SW 1271 (cell line): ENCODE measurements at places on chromosomes 1 and 21.

GRCh38 chr1:67495327-67495726 is 65.1 kb upstream of the SERBP1 start:
- DNase-seq = no peak

DNA sequence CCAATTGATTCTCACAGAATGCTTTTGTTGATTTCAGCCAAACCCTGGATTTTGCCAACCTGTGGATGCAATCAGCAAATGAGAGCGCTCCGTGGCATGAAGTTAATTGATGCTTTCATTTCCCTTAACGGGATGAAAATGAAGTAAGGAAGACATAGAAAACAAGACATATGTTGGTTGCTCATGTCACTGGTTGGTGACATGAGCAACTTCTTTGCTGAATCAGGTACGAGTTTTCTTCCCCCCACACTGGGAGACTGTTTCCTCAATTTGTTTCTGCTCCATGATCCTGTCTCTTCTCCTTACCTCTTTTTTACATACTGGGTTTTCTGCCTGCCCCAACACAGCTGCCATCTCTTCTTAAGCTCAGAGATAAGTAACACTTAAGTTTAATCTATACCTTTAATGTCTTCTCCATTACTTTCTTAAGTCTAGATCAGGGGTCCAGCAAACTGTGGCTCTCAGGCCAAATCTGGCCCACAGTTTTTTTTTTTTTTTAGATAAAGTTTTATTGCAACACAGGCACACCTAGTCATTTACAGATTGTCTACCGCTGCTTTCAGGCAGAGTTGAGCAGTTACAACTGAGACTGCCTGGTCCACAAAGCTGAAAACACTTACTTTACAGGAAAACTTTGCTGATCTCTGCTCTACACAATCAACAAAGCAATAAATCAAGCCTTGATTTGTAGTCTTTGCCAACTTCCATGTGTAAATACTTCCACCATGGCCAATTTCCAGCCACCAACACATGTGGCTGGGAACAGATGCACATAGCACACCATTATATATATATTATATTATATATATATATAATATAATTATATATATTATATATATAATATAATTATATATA is 13.3 kb downstream of the GPR157 start:
- no peak for DNase-seq

DNA sequence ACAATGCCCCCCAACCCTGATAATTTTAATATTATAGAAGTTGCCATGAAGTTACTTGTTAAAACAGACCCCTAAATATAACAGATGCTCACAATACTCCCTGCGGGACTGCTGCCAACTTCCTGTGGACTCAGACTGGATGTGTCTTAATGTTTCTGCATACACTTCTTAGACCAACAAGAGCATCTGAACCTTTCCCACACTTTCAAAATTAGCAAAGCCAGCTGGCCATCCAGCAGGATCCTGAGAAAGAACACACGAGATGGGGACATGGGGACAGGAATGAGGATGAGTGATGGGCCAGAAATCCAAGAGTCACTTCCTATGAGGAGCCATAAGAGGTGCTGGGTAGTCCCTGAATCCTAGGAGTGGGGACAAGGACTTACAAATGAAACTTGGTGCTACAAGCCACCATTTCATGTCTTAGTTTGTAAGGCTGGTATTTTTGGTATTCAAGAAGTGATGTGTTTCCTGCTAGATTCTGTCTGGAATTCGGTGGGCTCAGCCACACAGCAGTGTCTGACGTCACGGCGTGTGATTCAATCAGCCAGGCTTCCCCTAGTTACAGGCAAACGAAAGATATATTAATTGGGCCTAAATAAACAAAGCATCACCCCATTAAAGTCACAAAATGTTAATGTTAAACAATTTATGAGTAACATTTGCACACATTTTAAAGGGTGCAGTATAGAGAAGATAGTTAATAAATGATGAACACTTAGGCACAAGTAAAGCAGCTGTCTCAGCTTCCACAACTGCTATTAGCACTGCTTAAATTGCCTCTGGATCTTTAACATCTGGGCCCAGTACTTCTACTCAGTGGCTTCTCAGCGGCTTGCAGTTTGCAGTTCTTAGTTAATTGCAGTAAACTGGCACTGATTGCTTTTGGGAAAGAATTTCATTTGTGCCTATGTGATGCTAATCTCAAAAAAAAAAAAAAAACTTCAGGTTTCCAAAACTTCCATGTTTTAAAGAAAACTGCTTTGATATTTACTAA is 41.2 kb upstream of the RGS8 start:
- DNase-seq = no peak

GRCh38 chr1:15826810-15827507 is 19.5 kb upstream of the UQCRHL start:
- no peak for DNase-seq

DNA sequence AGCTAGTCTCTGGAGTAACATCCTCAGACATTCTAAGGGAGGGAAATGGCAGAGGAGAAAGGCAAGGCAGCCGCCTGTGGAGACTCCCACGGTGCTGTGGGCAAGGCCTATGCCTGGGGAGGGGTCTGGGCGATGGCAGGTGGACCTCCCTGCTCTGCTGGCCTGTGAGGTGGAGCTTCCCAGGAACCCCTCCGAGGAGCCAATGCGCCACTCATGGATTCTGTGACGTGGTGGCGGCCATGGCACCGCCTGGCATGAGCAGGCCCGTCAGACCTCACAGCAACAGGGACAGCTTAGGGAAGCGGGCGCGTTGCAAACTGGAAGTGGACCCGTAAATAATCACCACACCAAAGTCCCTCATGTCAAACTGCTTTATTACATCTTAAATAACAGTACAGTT is 6.7 kb upstream of the NADK start:
- DNase-seq = no peak

- DNase-seq = no peak
Observed at GRCh38 chr1:12556368-12556930, 61.6 kb downstream of the DHRS3 start.

DNA sequence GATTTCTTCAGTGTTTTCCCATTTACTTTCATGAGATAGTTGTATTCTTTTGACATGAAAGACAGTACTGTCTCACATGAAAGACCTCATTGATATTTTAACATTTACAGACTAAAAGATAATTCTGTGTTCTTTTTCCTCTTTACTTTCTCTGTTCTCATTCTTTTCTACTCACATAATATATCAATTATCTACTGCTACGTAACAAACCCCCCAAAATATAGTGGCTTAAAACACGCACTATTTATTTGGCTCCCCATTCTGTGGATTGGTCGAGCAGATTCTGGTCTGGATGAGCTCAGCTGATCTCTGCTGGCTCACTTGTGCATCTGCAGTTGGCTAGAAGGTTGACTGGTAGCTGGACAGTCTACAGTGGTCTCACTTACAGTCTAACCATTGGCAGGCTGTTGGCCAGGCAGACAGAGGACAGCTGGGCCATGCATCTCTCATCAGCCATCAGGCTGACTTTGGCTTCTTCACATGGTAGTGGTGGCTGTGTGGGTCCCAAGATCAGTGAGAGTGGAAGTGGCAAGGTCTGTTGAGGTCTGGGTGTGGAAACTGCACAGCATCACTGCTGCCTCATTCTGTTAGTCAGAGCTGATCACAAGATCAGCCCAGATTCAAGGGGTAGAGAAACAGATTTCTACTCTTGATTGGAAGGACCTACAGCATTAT is 63.2 kb downstream of the MPZL1 start:
- DNase-seq = no peak

GRCh38 chr1:228528612-228529011 is 41.4 kb downstream of the RNF187 start:
- DNase-seq = no peak

DNA sequence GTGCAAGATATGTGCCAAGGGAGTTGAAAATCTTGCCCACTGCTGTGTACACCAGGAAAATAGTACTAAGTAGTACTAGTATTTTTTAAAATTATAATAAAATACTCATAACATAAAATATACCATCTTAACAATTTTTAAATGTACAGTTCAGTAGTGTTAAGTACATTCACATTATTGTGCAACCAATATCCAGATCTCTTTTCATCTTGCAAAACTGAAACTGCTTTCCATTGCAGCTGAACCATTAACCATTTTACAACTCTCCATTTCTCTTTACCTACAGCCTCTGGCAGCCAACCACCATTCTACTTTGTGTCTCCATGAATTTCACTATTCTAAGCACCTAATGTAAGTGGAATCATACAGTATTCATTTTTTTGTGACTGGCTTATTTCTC is 19.3 kb upstream of the RAB3GAP2 start:
- DNase-seq = no peak

- no peak for DNase-seq
Observed at GRCh38 chr1:201557572-201557958, 18.6 kb downstream of the NAV1 start.

DNA sequence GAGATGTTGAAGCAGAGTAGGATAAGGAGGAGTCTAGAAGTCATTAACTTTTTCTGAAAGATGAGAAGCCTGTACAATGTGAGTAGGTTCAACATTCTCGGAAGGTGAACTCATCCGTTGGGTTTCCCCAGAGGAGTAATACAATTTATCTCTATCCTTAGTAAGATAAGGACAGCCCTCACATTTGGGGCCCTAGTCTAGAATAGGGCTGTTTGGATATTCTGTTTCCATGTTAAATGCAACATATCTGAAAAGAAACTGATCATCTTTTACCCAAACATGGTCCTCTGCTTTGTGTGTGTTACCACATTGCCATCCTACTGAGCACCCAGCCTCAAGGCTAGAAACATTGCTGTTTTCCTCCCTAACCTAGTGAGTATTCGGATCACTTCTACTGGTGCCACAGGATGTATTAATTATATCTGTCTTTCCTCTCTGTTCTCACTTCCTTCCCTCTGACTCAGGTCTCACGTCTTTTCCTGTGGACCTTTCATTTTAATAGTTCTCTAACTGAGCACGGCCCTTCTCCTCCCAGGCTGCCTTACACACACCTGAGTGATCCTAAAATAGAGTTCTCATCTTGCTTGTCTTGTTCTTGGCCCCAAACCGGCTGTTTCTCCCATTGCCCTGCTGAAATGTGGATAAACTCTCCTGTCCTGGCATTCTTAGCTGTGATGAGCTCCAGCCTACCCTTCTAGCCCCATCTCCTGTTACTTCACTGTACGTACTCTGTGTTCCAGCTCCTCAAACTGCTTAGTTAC is 91.7 kb downstream of the CDC14A start:
- DNase-seq = no peak

GRCh38 chr1:46152016-46152415 is 19.6 kb upstream of the PIK3R3 start:
- DNase-seq = no peak

DNA sequence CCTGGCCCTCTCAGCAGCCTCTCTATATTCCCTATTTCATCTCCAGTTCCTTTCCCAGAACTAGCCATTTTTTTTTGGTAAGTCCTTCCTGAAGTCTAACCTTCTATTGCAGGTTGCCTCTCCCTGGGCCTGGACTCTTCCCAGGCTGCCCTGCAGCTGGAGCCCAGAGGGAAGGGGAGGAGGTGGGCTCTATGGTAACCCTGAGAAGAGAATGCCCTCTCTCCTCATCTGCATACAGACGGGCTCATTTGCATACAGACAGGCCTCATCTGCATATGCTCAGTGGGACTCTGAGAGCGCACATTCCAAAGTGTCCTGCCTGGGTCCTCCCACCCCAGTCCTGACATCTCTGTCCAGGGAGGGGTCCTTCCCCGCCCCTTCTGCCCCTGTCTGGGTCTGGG is 32.7 kb downstream of the RHBG start:
- DNase-seq = no peak

- peak; percentile 29 for DNase-seq
Observed at GRCh38 chr1:222634180-222635013, 16.5 kb downstream of the MIA3 start.

DNA sequence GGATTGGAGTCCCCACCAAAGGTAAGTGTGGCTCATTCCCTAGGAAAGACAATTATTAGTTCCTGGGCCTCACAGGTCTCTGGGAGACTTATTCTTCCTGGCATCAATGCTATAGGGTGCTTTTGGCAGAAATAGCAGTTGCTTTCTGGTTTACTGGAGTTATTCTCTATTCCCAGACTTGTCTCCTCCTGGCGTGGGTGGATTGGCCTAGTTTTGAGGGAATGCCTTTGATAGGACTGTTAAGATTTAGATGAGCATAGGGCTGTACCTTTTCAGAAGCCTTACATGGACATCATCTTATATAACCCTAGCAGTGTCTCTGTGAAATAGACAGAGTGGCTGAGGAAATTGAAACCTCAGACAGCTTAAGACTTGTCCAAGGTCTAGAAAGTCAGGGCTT is 9.0 kb downstream of the PFKFB2 start:
- DNase-seq = no peak

DNA sequence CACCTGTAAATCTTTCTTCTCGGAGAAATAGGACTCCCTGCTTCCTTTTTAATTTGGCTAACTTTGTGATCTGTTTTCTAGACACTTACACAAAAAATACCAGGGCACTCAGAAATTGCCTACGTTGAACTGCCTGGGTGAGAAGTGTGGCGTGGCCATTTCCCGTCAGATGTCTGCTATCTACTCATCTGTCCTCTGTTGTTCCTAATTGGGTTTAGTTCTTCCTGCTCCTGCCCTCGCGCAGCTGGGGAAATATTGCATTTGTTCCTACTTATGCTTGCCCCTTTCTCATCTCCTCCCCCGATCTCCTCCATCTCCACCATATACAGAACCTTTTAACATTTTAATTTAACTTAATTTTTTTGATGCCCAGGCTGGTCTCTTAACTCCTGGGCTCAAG is 55.1 kb downstream of the CD58 start:
- no peak for DNase-seq

GRCh38 chr1:92755541-92756461 is 29.1 kb downstream of the EVI5 start:
- DNase-seq = no peak

DNA sequence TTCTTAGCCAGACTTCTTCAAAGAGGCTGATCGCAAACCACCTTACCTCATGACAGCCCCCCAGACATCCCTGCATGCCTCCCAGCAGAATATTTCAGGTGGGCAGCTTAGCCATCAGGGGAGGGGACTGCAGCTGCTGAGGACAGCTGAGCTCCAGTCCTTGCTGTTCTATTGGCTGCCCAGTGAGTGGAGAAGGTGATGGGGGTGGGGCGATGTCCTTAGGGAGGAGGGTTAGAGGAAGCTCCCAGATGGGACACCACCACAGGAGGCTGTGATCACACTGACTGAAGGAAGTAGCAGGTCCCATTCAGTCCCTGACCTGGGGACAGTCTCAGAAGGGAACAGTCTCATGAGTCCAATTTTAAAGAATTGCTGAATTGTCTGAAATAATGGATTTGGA is 38.3 kb downstream of the GJA5 start:
- DNase-seq = no peak

GRCh38 chr1:81693316-81693715 is 107.4 kb upstream of the ADGRL2 start:
- DNase-seq = no peak

DNA sequence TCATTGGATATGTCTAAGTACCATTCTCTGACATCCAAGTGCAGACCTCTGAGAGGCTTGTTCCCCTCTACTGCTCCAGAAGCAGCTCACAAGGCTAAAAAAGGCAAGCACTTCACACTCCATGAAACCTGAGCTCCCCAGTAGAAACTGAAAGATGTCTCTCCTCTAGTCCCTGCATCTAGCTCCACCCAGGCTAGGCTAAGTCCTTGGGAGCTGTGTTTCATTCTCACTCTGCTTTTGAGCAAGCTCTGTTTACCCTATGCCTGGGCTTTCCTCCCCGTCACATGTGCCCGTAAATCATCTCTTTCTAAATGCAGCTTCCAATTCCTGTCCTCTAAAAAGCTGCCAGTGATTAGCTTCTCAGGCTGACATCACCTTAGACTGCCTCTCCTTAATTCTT is 39.0 kb downstream of the LRRC71 start:
- no peak for DNase-seq
